ENCODE measurements at places on chromosomes 12 and 14.

- no peak for DNase-seq
These were observed 13.0 kb upstream of the SERPINA12 start for GRCh38 chr14:94522115-94522724.

GRCh38 chr14:67285876-67286452 is 44.7 kb downstream of the PALS1 start:
- peak; percentile 74 for DNase-seq

DNA sequence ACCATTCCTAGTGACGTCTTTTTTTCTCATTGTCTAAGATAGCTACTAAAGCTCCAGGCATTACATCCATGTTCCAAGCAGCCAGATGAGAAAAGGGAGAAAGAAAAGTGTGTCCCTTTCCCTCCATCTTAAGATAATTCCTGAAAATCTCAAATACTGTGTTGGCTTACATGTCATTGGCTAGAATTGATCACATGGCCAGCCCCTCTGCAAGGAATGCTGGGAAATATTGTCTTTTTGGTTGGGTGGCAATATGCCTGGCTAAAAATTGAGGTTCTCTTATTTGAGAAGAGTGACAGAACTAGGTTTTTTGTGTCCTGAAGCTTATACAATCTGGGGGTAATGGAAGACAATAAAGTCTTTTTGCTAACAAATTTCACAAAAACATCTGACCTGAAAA is 264.3 kb downstream of the RPAP3 start:
- DNase-seq = no peak

GRCh38 chr12:127334912-127335644 is 931.9 kb upstream of the TMEM132C start:
- no peak for DNase-seq

GRCh38 chr14:54803926-54804537 is 98.6 kb downstream of the GCH1 start:
- DNase-seq = no peak

GRCh38 chr12:2389079-2389790 is 336.4 kb downstream of the CACNA1C start:
- no peak for DNase-seq

GRCh38 chr14:77123381-77124325 is 17.9 kb downstream of the ZDHHC22 start:
- DNase-seq = peak; percentile 92

- peak; percentile 94 for DNase-seq
These were observed 414 bp downstream of the UNC79 start for GRCh38 chr14:93431036-93431670.

DNA sequence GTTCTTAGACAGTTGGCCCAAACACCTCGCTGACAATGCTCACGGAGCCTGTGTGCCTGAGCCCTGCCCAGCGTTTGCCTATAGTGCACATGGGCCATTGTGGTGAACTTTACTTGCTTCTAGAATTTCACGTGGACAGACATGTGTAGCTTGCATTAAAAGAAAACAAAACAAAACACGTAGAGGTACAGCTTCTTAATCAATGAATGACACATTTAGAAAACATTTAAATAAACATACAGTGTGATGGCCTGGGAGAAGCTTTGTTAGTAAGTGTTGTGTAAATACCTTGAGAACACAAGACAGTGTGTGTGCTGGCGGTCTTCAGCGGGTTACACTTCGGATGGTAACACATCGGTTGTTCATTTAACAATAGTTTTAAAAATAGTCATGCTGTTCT is 38.1 kb downstream of the SMOC1 start:
- no peak for DNase-seq

- no peak for DNase-seq
These were observed 973.3 kb downstream of the BCL11B start for GRCh38 chr14:98298481-98299244.

DNA sequence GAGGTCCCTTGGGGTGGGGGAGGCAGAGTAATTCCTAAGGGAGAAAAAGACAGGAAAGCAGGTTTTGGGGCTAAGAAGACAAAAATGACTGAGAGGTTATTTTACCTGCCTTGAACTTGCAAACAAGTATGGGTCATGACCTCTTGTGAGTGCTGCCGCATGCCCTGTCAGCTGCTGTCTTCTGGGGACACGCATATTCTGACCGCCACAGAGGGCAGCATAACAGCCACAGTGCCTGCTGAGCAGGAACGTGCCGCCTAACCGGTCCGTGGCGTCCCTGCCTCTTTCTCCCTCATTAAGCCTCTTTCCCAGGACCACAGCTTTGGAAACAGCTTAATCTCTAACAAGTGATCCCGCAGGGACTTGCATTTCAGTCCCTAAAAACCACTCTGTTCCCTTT is 51.3 kb upstream of the KCNA1 start:
- no peak for DNase-seq

- peak; percentile 79 for DNase-seq
These were observed 890 bp upstream of the KIF26A start for GRCh38 chr14:104137297-104138097.

DNA sequence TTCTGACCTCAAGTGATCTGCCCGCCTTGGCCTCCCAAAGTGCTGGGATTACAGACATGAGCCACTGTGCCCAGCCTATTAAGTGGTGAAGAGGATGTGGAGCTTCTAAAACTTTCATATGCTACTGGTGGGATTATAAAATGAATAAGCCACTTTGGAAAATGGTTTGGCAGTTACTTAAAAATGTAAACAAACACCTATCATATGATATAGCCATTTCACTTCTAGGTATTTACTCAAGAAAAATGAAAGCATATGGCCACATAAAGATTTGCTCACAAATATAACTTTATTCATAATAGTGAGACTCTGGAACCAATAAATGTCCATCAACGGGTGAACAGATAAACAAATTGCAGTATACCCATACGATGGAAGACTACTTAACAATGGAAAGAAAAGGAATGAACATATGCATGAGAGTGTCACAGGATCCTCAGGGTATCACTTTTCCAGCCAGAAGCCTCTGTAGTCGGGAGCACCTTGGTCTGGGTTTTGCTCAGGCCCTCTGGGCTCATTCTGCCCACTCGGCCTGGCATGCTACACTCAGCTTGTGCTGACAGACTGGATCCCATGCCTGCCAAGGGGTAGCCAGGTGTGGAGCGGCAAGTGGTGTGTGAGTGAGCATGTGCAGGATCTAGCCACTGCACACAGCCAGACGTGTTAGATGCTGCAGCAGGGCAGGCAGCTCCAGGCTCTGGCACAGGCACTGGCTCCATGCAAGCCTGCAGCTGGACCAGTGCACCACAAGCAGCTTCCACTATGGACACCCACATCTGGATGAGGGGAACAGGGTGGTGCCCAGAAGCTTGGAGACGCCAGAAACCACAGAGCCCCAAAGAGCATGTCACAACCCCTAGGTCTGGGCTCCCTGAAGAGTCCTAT is 213.2 kb upstream of the DIO3 start:
- peak; percentile 16 for DNase-seq

GRCh38 chr12:39902821-39903220 is 203.1 kb downstream of the SLC2A13 start:
- no peak for DNase-seq

DNA sequence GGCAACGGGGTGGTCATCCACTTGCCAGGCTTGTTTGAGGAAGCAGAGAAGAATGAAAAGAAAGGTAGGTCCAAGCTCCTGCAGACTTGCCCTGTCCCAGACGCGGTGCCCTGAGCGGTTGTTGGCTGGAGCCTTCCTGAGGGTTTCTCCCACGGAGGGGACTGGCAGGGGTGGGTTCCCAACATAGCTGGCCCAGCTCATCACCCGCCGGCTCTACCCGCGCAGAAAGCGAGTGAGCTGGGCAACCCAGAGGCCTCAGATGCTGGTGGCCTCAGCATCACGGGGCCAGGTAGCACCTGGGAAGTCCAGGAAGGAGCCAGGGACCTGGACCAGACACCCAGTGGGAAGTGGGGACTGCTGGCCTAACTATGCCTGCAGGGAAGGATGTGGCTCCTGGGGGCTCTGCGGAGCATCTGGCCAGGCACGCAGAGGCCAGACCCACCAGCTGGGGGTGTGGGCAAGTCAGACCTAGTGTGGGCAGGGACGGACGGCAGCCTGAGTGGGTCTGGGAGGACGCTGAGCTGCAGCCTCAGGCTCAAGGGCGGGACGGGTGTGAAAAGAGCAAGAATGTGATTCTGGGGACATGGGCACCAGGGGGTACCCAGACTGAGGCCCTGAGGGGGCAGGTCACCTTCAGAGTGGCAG is 14.4 kb upstream of the SIVA1 start:
- no peak for DNase-seq

DNA sequence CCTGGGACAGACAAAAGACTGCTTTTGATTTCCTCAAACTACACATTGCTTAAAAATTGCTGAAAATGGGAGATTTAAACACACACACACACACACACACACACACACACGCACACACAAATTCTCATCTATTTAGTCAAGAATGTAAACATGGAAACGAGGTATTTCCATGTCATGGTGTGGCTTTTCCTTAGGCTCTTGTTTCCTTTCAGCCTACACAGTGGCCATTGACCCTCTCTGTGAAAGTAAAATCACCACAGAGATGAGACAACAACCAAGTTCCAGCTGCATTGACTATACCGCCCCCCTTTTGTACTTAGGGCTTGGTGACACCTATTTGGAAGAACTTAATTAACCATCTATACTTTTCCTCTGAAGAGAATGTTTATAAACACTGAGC is 41.9 kb downstream of the TTC8 start:
- DNase-seq = no peak

DNA sequence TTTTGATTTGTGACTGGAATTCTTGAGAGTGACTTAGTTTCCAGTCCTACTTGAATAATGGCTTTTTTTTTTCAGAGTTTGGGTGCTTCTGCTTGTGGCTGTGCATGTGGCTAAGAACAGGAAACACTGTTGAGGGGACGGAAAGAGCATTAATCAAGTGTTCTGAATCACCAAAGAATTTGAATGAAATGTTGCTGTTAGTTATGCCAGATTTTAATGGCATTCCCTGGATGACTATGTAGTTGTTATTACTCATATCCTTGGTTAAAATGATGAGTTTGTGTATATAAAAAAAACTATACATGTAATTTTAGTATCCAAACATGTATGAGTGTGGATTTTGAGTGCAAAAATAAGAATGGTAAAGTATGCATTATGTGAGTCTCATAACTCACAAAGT is 347.9 kb downstream of the BCAT1 start:
- no peak for DNase-seq

DNA sequence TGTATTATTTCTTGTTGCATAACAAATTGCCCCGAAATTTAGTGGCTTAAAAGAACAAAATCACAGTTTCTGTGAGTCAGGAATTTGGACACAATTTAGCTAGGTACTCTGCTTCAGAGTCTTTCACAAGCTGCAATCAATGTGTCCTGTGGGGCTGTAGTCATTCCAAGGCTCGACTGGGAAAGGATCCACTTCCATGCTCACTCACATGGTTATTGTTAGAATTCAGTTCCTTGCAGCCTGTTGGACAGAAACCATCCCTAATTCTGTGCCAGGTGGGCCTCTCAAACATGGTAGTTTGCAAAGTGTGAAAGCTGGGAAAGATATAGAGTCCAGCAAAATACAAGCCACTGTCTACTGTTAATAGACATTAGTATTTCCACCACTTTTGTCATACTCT is 59.7 kb upstream of the ARID2 start:
- DNase-seq = no peak

GRCh38 chr12:52529417-52529816 is 9.2 kb upstream of the KRT5 start:
- no peak for DNase-seq
